ENCODE measurements at places on chromosomes 1 and 21.

GRCh38 chr1:24294228-24294672 is 24.9 kb upstream of the GRHL3 start:
- DNase-seq: no peak

DNA sequence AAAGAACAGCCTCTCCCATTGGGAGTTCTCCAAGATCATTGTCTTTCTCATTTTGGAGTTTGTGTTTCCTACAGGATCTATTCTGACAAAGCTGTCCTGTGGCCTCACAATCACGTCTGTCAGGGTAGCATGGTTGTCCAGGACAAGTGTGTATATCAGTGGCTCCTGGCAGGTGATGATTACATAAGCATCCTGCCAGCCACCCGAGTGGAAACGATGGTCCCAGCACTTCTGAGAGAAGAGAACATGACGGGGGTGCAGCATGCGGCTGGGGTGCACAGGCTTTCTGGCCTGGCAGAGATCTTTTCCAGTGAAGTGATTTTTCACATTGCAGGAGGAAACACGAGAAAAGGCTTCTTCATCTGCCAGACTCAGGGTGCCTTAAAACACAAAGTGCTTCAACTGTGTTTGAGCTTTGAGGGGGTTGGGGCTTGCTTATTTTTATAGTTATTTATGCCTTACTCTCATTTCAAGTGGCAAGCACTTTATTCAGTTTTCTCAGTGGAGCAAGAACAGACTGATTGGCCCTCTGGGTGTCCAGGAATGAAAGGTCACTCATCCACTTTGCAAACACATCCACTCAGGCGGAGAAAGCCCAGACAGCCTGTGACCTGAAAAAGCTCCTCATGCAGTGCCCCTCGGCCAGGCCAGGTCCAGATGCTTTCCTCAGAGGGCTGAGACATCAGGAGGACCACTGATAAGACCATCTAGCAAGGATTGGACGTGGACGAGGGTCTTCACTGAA is 186.0 kb downstream of the DUSP10 start:
- DNase-seq: no peak

DNA sequence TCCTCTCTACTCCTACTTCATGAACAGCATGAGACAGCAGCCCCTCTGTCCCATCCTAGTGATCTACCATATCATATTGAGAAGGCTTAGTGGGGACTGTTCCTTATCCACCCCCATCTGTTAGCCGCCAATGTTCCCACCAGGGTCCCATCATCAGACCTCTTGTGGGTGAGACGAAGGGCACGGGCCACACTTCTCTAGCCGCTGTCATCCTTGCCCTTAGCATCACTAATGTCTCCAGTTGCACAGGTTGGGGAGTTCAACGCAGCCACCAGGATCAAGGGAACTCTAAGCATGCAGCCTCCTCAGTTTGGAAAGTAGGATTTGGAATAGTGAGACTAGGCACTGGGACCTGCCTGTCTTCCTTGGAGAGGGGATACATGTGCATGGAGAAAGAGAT is 20.1 kb downstream of the INKA2 start:
- DNase-seq: no peak

DNA sequence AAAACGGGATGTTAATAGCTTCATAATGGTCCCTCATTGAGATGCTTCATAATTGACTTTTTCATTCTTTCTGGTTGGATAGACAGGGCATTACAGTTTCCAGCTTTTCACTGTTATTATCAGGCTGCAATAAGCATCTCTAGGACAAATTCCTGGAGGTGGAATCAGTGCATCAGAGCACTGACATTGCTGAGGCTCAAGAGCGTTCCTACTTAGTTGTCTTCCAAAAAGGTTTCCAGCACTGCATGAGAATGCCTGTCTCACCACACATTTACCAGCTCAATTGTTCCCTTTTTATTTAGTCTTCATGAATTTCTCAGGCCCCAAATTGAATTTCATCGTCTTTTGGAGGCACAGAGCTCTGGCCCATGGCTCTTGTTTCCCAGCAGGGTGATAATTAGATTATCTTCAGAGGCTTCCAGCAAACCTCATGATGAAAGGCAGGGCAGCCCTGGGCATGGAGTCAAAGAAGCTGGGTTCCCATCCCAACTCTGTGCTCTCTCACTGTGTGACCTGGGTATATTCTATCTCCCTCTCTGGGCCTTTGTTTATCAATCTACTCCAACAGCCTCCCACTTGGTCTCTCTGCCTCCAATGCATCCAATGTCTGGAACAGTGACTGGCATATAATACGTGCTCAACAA is 451.4 kb downstream of the PTPRU start:
- no peak for DNase-seq

GRCh38 chr1:53617851-53618499 is 121.0 kb downstream of the GLIS1 start:
- no peak for DNase-seq

- no peak for DNase-seq
These were observed 50.6 kb downstream of the RAB3GAP2 start for GRCh38 chr1:220221670-220222069.

GRCh38 chr1:239363930-239364329 is 22.4 kb upstream of the CHRM3 start:
- DNase-seq: no peak

DNA sequence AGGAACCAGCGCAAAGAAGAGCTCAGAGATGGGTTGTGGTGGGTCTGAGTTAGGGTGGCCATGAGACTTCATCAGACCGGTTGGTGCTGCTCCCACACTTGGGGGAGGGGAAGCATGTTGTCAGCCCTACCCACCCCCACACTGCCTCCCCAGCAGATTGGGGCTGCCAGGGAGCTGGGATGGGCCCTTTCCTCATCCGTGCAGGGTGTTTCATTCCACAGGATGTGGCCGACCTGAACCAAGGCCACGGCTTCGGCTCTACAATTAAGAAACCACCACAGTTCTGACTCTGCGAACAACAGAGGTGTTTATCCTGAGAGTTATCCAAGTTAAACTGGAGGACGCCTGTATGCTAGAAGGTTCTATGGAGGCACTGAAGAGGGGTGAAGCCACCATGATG is 171.2 kb downstream of the ETS2 start:
- DNase-seq: no peak

GRCh38 chr1:158371188-158371953 is 17.7 kb downstream of the CD1E start:
- no peak for DNase-seq

DNA sequence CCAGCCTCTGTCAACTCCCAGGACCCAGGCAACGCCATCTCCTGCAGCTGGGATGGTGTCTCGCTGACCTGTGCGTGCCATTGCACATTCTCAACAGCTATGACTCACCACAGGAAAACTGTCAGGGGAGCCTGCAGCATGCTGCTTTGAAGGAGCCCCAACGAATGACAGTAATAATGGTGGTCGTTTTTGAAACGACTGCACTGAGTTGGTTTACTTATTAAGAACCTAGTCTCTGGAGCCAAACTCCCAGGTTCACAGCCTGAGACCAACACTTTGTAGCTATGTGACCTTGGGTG is 21.6 kb downstream of the TCEA3 start:
- DNase-seq: no peak

DNA sequence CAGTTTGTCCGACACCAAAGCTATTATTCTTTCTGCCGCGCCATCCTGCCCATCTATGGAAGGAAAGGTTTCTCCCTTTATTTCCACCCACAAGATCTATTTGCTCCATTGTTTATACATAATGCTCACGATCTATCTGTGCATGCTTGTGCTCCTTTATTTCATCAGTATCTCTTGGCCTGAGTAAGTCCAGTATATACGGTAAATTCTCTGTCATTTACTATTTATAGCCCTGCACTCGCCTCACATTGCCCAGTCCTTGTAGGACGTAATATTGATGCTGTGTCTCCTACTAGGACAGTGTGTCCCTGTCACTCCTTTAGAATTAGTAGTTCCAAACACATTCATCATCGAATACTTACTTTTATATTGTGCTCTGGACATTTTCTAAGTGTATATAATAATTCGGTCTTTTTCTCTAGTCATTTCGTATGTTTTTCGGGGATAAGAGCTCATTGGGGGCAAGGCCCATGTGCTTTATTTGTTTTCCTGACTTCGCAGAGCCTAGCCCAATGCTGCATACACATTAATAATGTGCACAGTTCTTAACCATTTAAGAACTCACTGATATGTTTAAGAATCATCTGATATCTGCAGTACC is 3.1 kb upstream of the NID1 start:
- no peak for DNase-seq

GRCh38 chr1:36440044-36440443 is 10.2 kb downstream of the OSCP1 start:
- DNase-seq: no peak

DNA sequence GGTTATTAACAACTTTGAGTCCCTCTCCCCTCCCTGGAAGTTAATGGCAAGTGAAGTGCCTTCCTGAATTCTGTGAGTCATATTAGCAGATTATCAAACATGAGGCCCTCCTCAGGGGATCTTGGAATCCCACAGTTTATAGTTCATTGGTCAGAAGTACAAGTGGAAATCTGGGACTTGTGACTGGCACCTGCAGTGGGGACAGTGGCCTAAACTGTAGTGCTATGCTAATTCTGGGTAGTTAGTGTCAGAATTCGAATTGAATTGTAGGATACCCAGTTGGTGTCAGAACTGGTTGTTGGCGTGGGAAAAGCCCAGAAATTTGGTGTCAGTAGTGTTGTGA is 26.2 kb downstream of the ZYG11B start:
- DNase-seq: no peak

GRCh38 chr1:67683766-67684525 is 1.1 kb upstream of the GADD45A start:
- no peak for DNase-seq

GRCh38 chr1:175866776-175867175 is 123.4 kb upstream of the TNR start:
- DNase-seq: no peak

DNA sequence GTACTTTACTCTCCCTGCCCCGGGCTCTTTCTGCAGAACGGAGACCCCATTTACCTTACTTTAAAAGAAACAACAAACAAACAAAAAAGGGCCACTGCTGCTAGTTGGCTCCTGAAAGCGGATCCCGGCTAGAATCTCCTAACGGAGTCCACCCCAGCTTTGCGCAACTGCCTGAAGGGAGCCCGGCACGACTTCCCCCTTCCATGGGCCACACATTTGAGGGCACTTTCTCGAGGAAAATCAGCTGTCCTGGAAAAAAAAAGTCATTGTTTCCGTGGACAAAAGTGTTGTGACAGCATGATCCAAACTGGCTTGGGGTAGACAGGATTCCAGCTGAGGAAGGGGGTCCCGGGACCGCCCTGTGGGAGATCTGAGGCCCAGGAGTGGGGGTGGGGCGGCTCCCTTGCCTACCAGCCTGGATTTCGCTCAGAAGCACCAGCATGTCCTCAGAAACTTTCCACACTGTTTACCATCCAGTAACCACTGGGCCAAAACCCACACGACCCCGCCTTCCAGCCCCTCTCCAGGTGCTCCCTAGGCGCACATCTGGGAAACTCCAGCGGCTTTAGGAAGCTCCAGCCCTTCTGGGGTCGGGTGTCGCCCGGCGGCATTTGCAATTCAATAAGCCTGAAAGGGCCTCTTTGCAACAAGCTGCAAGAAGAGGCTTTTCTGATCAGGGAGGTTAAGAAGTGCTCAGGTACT is 4.8 kb downstream of the RIPK4 start:
- DNase-seq: no peak

- DNase-seq: no peak
These were observed 11.6 kb upstream of the LMNA start for GRCh38 chr1:156102633-156103511.

- no peak for DNase-seq
These were observed 78.6 kb downstream of the STUM start for GRCh38 chr1:226627050-226627755.

DNA sequence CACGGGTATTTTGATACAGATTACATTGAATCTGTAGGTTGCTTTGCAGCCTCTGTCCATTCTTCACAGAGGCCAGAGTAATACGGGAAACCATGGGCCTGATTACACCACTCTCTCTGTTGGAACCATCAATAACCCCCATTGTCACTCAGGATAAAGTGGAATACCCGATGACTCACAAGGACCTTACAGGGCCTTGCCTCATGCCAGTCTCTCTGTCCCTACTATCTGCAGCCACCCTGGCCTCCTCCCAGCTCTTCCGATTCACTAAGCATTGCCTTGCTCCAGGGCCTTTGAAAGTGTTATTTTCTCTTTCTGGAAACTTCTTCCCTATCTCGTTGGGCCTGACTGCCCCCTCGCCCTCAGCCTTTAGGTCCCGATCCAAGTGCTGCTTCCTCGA is 61.7 kb downstream of the HMGB4 start:
- no peak for DNase-seq

- DNase-seq: peak; percentile 90
These were observed at the start of gene ZBTB37 for GRCh38 chr1:173868266-173869020. ZBTB37 (plus strand) TSS chr1:173868380; CDS start chr1:173870226, 1,846 bp downstream.

- no peak for DNase-seq
These were observed 25.8 kb upstream of the NUF2 start for GRCh38 chr1:163295949-163296348.

GRCh38 chr21:15006594-15007230 is 58.1 kb downstream of the NRIP1 start:
- DNase-seq: no peak

- DNase-seq: no peak
These were observed 7.9 kb upstream of the LORICRIN start for GRCh38 chr1:153251562-153251961.

DNA sequence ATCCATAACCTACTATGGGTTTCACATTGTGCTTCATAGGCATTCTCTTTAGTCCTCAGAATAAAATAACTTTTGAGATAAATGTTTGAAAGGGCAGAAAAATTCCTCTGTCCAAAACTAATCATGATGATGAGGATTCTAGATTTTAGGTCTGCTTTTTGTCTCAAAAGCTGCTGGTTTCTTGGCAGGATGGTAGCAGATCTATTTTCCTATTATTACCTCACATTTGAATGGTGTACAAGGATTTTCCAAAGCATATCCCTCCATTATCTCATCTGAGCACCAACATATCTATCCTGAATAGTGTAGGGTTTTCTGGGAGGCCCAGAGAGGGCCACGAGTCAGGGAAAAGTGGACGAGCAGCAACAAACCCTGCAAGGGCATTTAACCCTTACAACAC is 201.9 kb downstream of the PLPP3 start:
- no peak for DNase-seq

GRCh38 chr1:32240140-32240951 is 6.7 kb upstream of the FAM167B start:
- no peak for DNase-seq

DNA sequence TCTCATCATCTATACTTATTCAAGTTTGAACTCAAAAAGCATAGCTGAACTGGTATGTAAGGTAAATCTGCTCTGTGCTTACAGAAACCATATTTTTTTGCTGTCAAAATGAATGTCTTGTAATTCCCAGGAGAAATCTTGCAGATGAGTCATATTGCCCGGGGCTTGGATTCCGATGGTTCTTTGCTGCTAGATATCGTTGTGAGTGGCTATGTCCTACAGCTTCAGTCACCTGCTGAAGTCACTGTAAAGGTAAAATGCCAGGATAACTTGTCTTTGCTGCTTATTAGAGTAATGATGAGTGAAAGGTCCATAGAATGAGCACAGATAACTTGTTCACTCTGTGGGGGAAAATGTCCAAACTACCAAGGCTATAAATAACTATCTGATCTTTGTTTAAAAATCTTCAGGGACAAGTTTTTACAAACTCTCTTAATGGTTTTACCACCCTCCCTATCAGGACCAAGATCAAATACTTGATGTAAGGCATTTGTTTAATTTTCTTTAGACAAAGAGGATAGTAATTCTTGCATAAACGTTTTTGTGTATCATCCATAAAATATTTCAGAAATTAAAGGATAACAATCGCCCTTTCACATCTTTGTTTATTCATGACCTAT is 222.3 kb downstream of the TPR start:
- no peak for DNase-seq
